ENCODE measurements at places on chromosomes 12 and 14.

GRCh38 chr14:92877757-92878431 lies 45.1 kb upstream of the CHGA start:
- DNase-seq = no peak

DNA sequence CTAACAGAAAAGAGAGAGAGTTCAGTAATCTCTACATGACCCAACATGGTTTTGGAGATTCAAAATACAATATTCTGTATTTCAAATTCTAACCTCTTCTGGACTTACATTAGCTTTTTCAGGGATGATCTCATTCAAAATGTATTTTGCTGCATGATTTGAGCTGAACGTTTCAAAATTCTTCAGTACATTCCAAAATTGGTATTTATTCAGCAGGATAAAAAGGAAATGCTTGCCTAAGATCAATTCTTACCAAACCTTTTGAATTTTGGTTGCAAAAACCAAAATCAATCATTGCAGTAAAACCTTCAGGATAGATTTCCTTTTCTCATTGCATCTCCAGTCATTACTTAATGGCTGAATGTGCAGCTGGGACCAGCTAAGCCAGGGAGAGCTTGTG lies 1761.3 kb upstream of the SEL1L start:
- no peak for DNase-seq

- no peak for DNase-seq
Measured at GRCh38 chr12:12975322-12976077, 23.5 kb upstream of the GPRC5D start.

DNA sequence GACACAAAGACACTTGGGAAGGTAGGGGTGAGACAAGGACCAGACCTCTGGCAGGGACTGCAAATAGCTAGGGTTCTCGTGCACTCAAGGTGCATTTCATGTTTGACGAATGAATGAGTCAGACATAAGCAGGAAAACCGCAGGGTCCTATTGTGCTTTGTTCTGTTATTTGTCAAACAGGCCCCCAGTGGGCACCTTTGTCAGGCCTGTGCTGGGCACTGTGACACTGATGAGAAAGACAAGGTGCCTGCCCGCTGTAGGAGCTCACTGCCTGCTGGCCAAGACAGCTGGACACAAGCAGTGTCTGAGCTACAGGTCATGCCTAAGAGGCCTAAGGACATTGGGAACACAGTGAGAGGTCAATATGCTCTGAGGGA lies 2.3 kb downstream of the OTUB2 start:
- DNase-seq = no peak

GRCh38 chr12:74490390-74491064 lies 47.1 kb upstream of the ATXN7L3B start:
- no peak for DNase-seq

GRCh38 chr12:62910549-62911169 lies 24.3 kb downstream of the PPM1H start:
- no peak for DNase-seq

- DNase-seq = no peak
Measured at GRCh38 chr12:103498990-103499389, 3.2 kb upstream of the C12orf42 start.

- DNase-seq = no peak
Measured at GRCh38 chr12:81998761-81999378, 239.7 kb upstream of the PPFIA2 start.

- no peak for DNase-seq
Measured at GRCh38 chr14:103550451-103551337, 11.8 kb downstream of the BAG5 start.

GRCh38 chr12:1293901-1294300 lies 300.5 kb downstream of the FBXL14 start:
- DNase-seq = no peak

DNA sequence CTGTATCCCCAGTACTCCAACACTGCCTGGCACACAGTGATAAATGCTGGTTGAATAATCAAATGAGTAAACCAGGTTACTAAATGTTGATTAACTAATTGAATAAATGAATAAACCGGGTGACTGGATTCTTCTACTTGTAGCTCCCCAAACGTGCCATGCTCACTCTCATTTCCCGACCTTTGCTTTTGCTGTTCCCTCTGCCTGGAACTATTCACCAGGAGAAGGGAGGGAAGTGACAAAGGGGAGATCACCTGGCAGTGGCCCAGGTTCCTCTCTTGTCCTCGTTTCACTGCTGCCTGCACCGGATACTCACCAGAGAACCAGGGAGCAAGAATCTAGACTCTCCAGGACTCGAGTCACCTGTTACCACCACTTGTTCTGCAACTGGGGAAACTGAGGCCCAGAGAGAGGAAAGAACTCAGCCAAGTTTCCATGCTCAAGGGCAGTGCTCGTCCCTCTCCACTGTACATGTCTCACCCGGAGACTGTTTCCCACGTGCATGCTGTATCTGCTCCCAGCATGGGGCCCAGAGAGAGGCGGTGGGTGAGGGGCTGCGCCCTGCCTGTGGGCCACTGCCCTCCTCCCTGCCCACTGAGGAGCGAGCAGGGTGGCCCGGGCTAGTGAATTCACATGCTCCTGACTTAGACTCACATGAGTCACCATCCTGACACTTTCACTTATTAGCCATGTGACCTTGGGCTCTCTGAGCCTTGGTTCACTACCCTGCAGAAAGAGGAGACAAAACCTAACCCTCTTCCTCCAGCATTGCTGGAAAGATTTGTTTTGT lies 17.7 kb upstream of the POP5 start:
- DNase-seq = peak; percentile 9

DNA sequence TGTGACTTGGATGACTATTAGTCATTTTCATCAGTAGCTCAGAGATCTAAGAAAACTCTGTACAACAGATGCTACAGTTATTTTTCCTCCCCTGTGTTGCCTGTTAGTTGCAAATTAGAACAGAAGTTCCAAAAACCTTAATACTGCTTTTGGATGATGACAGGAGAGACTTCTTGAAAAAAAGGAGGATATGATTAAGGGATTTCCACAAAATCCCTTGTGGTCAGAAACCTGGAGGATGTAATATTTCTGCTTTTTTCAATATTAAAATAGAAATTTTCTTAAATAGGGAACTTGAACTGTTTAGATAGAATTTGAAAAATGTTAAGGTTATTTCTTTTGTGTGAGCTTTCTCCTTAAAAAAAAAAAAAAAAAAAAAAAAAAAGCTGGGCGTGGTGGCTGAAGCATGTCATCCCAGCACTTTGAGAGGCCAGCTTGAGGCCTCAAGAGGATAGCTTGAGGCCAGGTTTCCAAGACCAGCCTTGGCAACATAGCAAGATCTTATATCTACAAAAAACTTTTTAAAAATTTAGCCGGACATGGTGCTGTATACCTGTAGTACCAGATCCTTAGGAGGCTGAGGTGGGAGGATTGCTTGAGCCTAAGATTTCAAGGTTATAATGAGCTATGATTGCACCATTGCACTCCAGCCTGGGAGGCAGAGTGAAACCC lies 14.1 kb downstream of the CMAS start:
- DNase-seq = no peak

GRCh38 chr14:36047912-36048311 lies 128.6 kb downstream of the PTCSC3 start:
- DNase-seq = no peak

GRCh38 chr12:25950329-25951115 lies 8.0 kb upstream of the RASSF8 start:
- DNase-seq = no peak

GRCh38 chr12:29591140-29592020 lies 93.9 kb upstream of the OVCH1 start:
- no peak for DNase-seq

- DNase-seq = no peak
Measured at GRCh38 chr12:95624589-95624988, 73.3 kb upstream of the USP44 start.

DNA sequence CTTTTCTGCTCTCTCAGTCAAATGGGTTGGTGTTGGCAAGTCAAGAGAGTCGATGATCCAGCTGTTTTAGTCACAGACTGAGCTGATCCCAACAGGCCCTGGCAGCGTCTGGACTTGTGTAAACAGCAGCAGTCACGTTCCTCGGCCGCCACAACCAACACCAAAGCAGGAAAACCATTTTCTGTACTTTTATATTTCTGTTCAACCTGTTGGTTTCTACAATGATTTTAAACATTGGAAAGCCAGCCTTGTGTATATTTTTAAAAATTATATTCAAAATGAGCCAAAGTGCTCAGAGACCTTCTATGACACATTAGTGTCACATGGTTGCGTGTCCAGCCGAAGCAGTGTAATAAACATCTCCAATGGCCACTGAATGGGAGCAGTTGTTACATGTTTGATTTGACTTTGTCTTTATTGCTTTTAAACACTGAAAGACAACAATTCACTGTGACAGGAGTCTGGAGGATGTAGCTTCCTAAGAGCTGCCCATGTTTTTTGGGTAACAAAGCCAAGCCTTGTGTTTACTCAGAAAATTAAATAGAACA lies 5.9 kb upstream of the SIVA1 start:
- no peak for DNase-seq

GRCh38 chr12:62516927-62517326 lies 50.3 kb downstream of the MON2 start:
- no peak for DNase-seq

GRCh38 chr12:105927564-105927963 lies 211.2 kb downstream of the NUAK1 start:
- no peak for DNase-seq

DNA sequence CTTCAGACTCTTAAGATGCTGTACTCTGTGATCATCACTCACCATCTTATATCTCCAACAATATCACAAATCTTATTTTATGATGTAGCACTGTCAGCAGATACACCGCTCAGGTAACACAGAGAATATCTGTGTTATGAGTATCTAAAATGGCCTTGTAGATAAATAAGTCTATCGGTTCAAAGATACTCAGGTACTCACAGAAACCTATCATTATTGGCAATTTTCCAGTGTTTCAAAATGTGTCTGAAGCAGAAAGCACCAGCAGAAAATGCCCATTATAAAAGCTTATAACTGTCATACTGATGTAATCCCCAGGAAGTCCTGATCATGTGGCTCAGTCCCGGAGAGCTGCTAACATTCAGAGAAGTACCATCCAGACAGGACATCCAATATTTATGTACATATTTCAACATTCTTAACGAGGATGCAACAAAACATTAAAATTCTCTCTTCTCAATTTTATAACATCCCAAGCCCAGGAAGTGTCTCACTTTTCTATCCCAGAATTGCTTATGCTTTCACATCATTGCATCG lies 190.7 kb upstream of the LMNTD1 start:
- no peak for DNase-seq
